Vagina (tissue), 2 donors: ENCODE measurements at places on chromosomes 6 and 20. TPM values are rescaled to one million over a fixed set of nuclear protein-coding genes. Genes with fewer than 3 reads are reported as not detected.

TNFRSF6B gene
- total RNA-seq = 16.7 TPM

- DNase-seq = no peak
Observed at GRCh38 chr20:4441191-4441590, 280.5 kb upstream of the PRND start.

DNA sequence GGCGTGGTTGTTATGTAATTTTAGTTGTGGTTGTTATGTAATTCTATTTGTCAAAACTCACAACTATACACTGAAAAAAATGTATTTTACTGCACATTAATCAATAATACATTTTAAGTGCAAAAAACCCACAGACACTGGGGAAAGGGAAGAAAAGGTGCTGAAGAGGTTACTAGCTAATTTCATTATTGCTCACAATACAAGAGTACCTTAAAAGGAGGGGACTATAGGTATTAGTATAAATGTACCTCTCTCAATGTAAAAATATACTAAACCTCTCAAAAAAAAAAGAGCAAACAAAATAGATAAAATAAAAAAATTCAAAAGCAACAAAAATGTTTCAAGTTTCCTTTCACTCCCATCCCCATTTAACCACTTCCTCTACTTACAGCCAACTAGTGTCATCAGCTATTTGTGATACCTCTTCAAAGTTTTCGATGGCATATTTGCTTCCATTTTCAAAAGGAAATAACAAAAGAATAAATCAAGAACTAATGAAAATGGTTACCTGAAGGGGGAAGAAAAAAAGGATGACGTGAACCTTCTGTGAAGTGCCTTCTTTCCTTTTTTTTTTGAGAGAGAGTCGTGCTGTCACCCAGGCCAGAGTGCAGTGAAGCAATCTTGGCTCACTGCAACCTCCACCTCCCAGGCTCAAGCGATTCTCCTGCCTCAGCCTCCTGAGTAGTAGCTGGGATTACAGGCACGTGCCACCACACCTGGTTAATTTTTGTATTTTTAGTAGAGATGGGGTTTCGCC lies 30.2 kb downstream of the RANBP9 start:
- no peak for DNase-seq

ZNF337 gene
- total RNA-seq = 20.1 TPM

MATN4 gene
- total RNA-seq = not detected

GRCh38 chr6:105453968-105454367 lies 51.1 kb upstream of the PREP start:
- DNase-seq = no peak

SULF2 gene
- 157 TPM for total RNA-seq

- DNase-seq = no peak
Observed at GRCh38 chr6:8194490-8194889, 92.1 kb upstream of the EEF1E1 start.

RSPH9 gene
- 0.74 TPM for total RNA-seq

GRCh38 chr6:14951704-14952103 lies 294.2 kb upstream of the JARID2 start:
- no peak for DNase-seq

- no peak for DNase-seq
Observed at GRCh38 chr6:36612101-36612625, 18.0 kb downstream of the SRSF3 start.

DNA sequence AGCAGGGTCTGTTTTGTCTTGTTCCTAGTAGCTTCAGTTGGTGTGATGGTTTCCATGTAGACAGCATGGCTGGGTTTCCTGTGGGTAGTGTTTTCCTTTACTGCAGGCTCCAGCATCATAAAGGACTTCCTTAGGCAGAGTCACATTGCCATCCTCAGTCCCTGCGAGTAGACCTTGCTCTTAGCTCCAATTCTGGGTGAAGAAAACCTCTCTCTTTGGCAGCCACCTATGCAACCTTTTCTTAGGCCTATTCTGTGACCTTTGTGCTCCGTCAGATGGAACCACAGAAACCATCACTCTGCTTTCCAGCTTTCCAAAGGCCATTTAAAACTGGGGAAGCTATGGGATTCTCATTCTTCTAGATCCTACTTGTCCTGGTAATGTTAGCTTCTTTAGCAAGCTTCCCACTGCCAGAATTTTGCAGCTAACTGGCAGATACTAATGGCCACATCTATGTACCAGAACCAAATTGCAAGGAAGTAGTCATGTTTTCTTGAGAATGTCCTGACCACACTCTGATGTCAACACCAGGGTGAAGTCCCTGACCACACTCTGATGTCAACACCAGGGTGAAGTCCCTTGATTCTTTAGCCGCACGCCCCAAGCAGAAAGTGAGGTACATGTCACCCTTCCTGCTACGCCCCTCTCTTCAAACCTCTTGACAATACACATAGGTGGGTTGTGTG lies 646.6 kb upstream of the HS3ST5 start:
- no peak for DNase-seq

ARMH2 gene
- not detected for total RNA-seq

DNA sequence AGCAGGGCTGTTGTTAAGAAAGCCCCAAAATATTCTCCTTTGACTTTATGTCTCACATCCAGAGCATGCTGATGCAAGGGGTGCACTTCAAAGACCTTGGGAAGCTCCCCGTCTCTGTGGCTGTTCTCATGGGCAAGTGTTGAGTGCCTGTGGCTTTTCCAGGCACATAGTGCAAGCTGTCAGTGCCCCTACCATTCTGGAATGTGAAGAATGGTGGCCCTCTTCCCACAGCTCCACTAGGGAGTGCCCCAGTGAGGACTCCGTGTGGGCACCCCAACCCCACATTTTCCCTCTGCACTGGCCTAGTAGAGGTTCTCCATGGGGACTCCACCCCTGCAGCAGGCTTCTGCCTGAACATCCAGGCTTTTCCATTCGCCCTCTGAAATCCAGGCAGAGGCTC lies 673.7 kb downstream of the HTR1B start:
- DNase-seq = no peak

IL17F gene
- total RNA-seq = not detected

DNA sequence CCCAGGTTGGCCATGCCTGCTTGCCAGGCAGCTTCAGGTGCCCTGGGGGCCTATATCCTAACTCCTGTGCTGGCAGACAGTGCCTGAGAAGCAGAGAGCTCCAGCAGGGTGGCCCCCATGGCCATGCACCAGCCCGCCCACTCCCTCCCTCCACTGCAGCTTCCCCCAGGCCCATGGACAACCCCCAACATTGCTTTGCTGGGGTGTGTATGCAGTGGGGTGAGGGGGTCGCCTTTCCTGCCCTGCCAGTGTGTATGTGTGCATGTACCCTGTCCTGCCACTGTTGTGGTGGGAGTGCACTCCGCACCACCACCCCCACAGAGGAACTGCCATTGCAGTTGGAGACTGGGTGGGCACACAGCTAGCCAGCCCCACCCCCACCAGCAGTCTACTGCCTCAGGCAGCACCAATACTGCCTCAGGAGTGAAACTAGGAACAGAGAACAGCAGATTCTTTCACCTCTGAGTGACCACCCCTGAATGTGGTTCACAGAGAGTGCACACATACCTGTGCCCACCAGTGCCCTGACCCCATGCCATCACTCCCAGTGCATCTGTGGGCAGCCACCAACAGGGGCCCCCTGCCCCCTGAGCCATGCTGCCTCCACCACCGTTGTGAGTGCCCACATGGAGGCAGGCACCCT lies 151.1 kb downstream of the LRRC1 start:
- no peak for DNase-seq
